ENCODE measurements at places on chromosomes 3 and 15. TPM values are rescaled to one million over a fixed set of nuclear protein-coding genes. Genes with fewer than 3 reads are reported as not detected.

HTR3E gene
- total RNA-seq: not detected

ANKDD1A gene
- 6.8 TPM for total RNA-seq

SPATA16 gene
- not detected for total RNA-seq

TMEM158 gene
- total RNA-seq: 7.8 TPM

ASTE1 gene
- total RNA-seq: 5.8 TPM

SLITRK3 gene
- total RNA-seq: not detected

C2CD4A gene
- total RNA-seq: 0.20 TPM

NOX5 gene
- not detected for total RNA-seq

ACAD9 gene
- 44.1 TPM for total RNA-seq

ALPK3 gene
- 6.8 TPM for total RNA-seq

GNB5 gene
- total RNA-seq: 28.4 TPM

GABRA5 gene
- total RNA-seq: 1.1 TPM

SPATA12 gene
- total RNA-seq: not detected

RHCG gene
- not detected for total RNA-seq

CKMT1A gene
- 15.7 TPM for total RNA-seq

RTP1 gene
- not detected for total RNA-seq

SCAMP5 gene
- 164 TPM for total RNA-seq

MAGEL2 gene
- 27.1 TPM for total RNA-seq

UROC1 gene
- total RNA-seq: not detected

TMEM45A gene
- 0.61 TPM for total RNA-seq

PROS1 gene
- total RNA-seq: 4.9 TPM

ARPIN gene
- 9.0 TPM for total RNA-seq

CYP11A1 gene
- not detected for total RNA-seq

GRK7 gene
- not detected for total RNA-seq

RPL35A gene
- 728 TPM for total RNA-seq

FETUB gene
- total RNA-seq: not detected

HCLS1 gene
- total RNA-seq: not detected

ADIPOQ gene
- 0.15 TPM for total RNA-seq

CD80 gene
- total RNA-seq: not detected

TNNC1 gene
- 2.7 TPM for total RNA-seq

Data from glutamatergic neuron (in vitro differentiated cells).